ENCODE measurements at places on chromosomes 12 and 14. TPM values are rescaled to one million over a fixed set of nuclear protein-coding genes. Genes with fewer than 3 reads are reported as not detected.

The HOXC5 gene
- not detected for total RNA-seq

- DNase-seq = no peak
Measured at GRCh38 chr12:84131076-84131475, 781.5 kb downstream of the SLC6A15 start.

GRCh38 chr12:80196419-80196818 is 97.1 kb downstream of the OTOGL start:
- no peak for DNase-seq

The CD163 gene
- not detected for total RNA-seq

The LRRC10 gene
- total RNA-seq = not detected

DNA sequence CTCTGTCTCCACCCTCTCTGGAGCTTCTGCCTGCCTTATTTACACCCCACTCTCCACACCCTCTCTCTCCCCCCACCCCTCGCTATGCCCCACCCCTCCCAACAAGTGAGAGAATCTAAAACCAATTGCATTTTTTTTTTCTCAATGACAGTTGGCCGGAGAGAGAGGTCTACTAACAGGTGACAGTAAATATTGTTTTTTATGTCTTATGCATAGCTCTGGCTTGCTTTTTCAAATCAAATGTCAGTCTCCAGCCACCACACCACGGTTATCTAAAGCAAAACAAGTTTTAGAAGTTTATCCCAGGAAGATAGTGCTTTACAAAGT is at the start of gene KCNC2:
Gene KCNC2 (minus strand): TSS at position 28 of the 327 bp plus-strand sequence.
- DNase-seq = no peak

DNA sequence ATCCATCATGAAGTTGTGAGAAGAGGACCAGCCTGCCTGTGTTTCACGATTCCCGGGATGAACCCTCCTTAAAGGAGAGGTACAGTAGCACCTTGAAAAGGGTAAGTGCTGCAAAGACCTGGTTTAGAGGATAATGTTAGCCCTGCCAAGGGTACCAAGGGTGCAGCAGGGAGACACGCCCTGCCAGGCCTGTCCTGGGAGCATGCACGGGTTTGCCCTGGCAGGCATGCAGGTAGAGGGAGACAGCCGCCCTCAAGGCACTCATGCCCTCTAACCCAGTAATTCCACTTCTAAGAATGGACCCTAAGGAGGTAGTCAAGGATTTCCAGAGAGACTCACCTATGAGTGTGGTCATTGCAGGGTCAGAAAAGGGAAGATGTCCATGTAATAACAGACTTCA is 65.0 kb downstream of the DIO3 start:
- no peak for DNase-seq

All from SJCRH30 (cell line).